ENCODE measurements at places on chromosomes 11 and 22. TPM values are rescaled to one million over a fixed set of nuclear protein-coding genes. Genes with fewer than 3 reads are reported as not detected.

The OR4A16 gene
- not detected for total RNA-seq

The VSTM5 gene
- 0.13 TPM for total RNA-seq

The LUZP2 gene
- total RNA-seq: 1.5 TPM

The POU2AF1 gene
- total RNA-seq: not detected

The MYO7A gene
- not detected for total RNA-seq

The TMEM121B gene
- total RNA-seq: 1.6 TPM

The GSTT2 gene
- total RNA-seq: 0.13 TPM

The OR10A2 gene
- not detected for total RNA-seq

The P2RY6 gene
- not detected for total RNA-seq

The MS4A10 gene
- total RNA-seq: not detected
